IPS DF 19.7 (cell line): ENCODE measurements at places on chromosomes 7 and 10.

- DNase-seq, result no peak
Observed at GRCh38 chr10:51001587-51001986, 72.7 kb upstream of the PRKG1 start.

GRCh38 chr7:33232632-33233145, 103.3 kb downstream of the BBS9 start:
- DNase-seq, result no peak

DNA sequence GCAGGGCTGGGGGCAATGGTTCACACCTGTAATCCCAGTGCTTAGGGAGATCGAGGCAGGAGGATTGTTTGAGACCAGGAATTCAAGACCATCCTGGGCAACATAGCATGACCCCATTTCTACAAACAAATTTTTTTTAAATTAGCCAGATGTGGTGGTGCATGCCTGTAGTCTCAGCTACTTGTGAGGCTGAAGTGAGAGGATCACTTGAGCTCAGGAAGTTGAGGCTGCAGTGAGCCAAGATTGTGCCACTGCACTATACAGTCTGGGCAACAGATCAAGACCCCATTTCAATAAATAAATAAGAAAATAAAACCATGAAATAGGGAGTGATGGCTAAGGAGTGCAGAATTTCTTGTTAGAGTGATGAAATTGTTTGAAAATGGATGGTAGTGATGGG, 8.9 kb downstream of the GRID2IP start:
- DNase-seq, result no peak

DNA sequence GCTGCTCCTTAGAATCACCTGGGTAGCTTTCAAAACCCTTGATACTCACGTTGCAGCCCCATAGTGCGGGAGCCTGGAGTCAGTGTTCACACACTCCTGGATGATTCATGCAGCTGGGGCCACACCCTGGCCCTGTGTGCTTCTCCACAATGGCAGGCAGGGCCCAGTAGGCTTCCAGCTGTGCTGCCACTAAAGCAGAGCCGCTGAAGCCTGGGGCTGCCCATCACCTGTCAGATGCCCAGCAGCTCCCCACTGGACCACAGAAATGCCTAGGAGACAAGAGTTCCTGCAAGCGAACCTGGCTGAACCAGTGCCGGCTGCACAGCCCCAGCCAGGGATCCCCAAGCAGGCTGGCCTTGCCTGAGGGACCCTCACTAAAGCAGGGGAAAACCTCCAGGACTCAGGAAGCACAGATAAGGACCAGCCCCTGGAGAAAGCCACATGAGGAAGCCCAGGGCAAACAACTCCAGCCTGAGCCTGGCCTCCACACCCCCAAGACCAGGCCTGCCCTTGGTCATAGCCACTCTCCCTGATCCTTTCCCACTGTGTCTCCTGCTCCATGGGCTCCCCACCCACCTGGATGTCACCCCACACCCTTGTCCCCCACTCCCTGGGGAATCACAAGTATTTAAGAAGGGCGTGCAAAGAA, 111.9 kb downstream of the GRID1 start:
- no peak for DNase-seq

DNA sequence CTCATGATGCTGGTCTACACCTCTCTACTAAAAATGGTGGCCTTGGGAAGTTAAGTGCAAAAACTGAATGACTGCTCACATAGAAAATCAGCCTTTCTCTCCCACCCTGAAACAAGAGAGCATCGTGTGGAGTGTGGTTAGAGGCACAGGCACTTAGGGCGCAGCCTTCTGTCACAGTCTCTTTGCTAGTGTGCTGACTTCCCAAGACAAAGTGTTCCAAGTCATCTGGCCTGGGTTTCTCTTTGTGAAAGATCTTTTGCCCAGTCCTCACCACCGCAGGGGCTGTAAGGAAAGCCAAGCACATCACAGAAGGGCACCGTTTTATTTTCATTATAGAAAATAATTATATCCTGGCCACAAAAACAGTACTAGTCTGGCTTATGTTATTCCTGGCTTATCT, 12.5 kb downstream of the STN1 start:
- DNase-seq, result no peak

- no peak for DNase-seq
Observed at GRCh38 chr10:99435986-99436638, 5.7 kb upstream of the GOT1 start.

DNA sequence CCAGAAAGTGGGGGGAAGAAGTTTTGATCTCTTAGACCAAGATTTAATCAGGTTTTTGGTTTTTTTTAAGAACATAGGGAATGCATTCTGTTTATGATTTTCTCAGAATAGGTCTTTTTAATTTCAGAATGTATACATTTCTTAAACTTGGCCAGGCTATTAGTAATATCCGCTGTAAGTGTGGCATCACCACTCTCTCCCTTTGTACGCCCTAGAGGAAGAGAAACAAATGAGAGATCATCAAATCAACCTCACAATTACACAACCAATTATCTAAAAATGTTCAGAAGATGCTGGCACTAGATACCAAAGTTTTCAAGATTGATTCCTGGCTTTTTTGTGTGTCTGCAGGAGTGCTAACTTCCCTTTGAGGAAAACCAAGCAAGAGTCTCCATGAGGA, 70.0 kb downstream of the KLF6 start:
- DNase-seq, result no peak

DNA sequence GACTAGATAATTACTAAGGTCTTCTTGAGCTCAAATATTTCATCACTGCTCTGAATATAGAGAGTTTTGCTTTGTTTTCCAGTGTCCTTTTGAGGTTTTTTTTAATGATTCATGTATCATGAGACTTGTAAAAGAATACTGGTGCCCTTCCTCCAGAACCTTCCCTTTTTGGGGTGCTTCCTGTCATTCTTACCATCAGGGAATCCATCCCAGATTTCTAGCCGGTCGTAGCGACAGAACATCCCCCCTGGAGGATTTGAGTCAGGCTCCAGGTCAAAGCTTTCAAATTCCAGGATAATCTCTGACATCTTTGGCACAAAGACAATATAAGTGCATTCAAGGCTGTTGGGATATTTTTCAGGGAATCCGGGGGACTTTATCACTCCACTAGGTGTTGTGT, 71.0 kb downstream of the NRP1 start:
- no peak for DNase-seq

- DNase-seq, result no peak
Observed at GRCh38 chr10:119860866-119861607, 11.6 kb downstream of the MCMBP start.

DNA sequence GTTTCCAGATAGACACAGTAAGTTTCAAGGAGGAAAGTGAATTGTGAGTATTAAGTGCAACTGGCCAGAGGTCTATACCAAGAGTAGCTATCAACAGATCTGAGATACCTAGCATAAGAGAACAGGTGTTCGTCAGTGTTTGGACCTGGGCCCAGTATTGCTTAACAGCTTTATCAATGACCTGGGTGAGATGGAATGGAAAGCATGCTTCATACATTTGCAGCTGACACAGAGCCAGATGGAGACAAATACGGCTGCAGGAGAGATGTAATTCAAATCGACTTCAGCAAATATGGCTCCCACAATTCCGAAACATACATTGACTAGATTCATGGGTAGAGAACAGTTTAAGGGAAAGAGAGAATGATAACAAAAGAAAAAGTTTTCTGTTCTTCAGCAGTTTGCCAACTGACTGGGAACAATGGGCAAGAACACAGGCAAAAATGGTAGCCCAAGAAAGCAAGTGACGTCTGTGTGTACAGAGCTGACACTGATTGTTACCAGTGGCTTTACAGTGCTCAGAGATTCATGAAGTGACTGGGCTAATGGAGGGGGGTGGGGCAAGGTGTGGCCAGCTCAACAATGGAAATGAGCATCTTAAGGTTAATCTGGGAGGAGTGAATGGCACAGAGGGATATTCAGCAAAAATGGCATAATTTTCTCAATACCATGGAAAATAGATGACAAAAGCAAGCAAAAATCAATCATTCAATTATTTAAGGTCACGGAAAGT, 28.0 kb upstream of the COBL start:
- no peak for DNase-seq

DNA sequence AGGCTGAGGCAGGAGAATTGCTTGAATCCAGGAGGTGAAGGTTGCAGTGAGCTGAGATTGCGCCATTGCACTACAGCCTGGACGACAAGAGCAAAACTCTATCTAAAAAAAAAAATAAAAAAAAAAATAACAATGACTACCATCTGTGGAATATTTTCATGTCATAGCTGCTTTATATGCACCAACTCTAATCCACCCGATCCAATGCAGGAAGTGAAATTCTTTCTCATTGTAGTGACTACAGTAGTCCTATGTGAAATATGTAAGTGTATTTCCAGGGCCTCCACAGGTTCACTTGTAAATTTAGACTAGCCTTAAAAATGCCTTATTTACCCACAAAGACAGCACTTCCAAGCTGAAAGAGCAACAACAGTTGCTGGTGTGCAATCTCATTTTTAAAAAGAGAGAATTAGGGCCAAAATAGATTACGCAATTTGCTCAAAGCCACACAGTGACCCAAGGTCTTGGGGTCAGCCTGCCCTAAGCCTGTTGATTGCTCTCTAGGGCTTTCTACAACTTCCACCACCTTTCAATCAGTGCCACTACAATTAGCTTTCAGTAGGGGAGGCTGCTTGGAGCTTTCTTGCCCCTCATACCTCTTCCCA, 25.8 kb upstream of the EGFR start:
- DNase-seq, result no peak

DNA sequence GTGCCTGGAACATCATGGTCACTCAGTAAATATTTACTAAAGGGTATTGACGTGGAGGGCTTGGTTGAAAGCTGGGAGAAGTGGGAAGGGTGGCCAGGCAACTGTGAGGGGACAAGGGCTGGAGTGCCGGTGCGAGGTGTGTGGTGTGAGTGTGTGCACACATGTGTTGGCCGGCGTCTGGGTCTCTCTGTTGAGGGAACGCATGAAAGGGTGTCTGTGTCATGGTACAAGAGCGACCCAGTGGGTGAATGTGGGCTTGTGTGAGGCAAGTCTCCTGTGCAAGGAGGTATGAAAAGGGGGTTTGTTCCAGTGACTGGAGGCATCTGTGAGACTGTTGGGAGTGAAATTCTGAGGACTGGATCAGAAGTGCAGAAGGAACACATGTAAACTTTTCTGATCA, 29.4 kb upstream of the UCMA start:
- no peak for DNase-seq

GRCh38 chr7:123054357-123055133, 59.0 kb upstream of the TAS2R16 start:
- peak; percentile 35 for DNase-seq

GRCh38 chr10:97393034-97393573, 8.0 kb downstream of the RRP12 start:
- no peak for DNase-seq

DNA sequence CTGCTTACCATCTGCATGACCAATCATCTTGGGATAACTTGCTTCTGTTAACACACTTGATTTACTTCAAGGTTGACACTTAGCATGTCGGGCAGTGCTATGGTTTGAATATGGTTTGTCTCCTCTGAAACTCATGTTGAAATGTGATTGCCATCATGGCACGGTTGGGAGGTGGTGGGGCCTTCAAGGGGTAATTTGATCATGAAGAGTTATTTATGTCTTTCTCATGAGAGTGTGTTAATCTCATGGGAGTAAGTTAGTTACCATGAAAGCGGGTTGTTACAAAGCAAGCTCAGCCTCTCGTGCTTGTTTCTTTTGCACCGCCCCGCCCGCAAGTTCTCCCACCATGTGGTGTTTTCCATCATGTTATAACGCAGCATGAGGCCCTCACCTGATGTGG, 163.6 kb downstream of the DOCK4 start:
- DNase-seq, result no peak

GRCh38 chr7:36191292-36191920, 38.4 kb downstream of the EEPD1 start:
- DNase-seq, result no peak

DNA sequence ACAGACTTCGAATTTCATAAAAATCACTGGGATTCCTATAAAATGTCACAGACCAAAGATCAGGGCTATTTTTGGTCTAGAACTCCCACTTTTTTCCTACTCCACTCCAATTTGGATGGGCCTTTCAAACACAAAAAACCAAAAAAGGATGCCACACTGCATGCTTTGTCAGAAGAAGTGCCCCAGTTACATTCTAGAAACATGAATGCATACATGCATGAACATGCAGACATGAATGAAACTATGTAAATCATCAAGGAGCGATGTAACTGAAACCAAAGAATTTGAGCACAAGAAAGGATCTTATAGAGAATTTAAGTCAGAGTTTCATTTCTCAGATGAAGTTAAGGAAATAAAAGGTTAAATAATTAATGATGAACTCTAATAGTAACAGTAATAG, 31.8 kb upstream of the FAM133B start:
- DNase-seq, result no peak

GRCh38 chr10:27619329-27619728, 115.2 kb downstream of the RAB18 start:
- DNase-seq, result no peak

GRCh38 chr7:15737601-15738000, 51.1 kb upstream of the MEOX2 start:
- DNase-seq, result peak; percentile 12

DNA sequence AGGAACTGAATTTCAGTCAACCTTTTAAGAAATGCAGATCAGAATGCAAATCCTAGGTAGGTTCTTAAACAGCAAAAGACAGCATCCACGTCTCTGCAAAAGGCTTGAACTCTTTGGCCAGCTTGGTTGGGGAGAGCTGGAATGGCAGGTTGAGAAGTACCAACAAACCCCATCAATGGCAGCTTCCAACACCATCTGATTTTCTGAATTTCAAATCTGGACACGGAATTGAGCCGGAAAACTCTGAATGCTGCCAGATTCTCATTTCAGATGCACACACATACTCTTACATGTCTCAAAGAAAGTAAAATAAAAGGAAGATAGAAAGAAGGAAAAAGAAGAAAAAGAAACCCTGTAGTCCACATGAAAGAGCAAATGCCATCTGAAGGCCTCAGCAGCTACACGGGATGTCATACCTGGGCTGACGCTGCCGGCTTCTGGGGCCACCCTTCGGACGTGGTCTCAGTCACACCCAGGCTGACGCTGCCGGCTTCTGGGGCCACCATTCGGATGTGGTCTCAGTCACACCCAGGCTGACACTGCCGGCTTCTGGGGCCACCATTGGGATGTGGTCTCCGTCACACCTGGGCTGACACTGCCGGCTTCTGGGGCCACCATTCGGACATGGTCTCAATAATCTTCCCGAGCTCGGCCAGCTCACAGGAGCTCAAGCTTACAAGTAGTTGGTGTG, 165.3 kb downstream of the PTPRN2 start:
- DNase-seq, result no peak

- DNase-seq, result no peak
Observed at GRCh38 chr10:91540733-91541132, 92.1 kb downstream of the PPP1R3C start.

GRCh38 chr7:85480666-85481065, 293.8 kb upstream of the SEMA3D start:
- no peak for DNase-seq

- DNase-seq, result no peak
Observed at GRCh38 chr10:118966076-118966849, 63.3 kb upstream of the NANOS1 start.

- DNase-seq, result peak; percentile 90
Observed at GRCh38 chr7:129843365-129843898, 109.3 kb downstream of the UBE2H start.

GRCh38 chr10:86888585-86889381, 68.6 kb downstream of the MMRN2 start:
- no peak for DNase-seq

- no peak for DNase-seq
Observed at GRCh38 chr10:43187213-43187612, 49.0 kb downstream of the CSGALNACT2 start.

- no peak for DNase-seq
Observed at GRCh38 chr7:91280185-91280584, 16.0 kb downstream of the FZD1 start.

- DNase-seq, result no peak
Observed at GRCh38 chr7:31014826-31015225, 37.3 kb upstream of the ADCYAP1R1 start.

GRCh38 chr7:98464558-98464940, 63.7 kb upstream of the BAIAP2L1 start:
- no peak for DNase-seq
